ENCODE measurements at places on chromosomes 2 and 18.

GRCh38 chr18:8011361-8011760, 444.2 kb downstream of the PTPRM start:
- no peak for DNase-seq

DNA sequence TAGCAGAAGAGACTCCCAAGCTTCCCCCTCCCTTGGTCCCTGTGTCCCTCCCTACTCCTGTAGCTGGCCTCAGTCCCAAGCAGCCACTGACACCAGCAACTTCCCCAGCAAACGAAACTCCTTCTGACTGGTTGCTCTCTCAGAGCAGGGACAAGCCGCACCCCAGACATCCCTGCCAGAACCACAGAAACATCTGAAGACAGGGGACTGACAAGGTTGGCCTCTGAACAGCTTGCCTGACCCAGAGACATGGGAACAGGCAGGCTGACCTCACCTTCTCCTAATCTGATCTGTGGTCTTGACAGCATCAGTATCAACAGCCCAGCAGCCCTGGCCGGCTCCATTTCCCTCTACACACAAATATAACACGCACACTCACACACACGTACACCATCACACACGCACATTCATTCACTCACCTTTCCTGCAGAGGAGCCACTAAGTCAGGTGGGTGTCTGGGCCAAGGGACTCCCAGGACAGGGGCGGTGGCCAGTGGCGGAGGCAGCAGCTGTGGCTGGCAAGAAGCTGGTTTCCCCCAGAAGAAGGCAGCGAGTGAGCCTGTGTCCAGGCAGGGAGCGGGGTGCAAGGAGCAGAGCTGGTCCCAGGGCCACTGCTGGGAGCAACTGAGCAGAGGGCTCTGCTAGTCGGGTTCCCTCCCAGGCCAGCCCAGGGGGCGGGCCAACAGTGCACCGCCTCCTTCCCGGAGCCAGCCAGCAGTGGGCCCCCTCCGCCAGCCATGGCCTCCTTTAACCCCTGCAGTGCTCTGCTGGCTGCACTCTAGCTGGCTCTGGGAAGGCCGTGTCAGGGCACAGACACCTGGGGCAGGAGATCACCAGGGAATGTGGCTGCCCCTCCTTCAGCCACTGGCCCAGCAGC, 59.1 kb downstream of the TNS1 start:
- peak; percentile 70 for DNase-seq

DNA sequence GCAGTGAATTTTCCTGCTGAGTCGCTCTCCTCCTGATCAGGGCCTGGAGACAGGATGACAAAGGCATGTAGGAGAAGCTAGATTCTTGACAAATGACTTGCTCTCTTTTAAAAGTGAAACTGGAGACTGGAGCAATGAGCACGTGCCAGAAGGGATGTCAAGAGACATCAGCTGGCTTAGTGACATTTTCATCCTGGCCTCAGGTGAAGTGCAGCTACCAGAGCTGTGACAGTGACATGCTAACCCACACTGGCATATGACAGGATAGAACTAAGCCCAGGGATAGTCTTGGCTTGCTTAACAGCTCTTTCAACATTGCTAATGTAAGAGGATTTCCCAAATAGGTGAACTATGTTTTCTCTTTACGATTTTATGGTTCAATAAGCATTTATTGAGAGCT, 757.5 kb upstream of the DDX18 start:
- DNase-seq: no peak

DNA sequence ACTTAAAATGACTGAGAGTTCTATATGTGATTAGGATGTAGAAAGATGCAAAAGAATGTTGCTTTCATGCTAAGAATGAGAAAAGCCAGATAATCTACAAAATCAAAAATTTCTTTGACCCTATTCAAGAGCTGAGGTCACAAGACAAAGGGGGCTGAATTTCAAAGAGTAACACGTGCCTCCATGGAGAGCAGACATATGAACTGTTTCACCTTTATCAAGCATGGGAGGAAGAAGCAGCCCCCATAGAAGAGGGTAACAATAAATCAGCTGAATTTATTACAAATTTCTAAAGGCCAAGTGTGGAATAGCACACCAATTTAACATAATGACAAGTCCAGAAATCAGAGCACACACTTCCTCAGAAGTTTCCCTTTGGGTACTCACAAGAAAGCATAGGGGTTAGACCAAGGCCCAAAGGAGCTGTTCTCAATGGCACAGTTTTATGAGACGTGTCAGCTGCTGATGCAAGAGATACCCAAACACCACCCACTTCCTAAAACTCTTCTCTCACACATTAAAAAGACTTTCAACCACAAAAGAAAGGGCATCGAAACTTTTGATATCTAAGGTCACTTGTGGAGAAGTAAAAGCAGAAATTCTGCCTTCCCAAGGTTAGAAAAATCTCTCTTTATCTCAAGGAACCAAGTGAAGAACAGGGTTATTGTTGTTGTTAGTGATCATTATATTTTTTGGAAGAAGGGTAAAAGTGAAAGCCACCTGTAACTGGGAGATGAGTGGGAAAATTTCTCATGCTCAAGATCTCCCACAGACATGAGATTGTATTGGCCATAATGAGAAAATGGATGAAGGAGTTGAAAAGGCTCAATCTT, 950.1 kb downstream of the TRIB2 start:
- no peak for DNase-seq

DNA sequence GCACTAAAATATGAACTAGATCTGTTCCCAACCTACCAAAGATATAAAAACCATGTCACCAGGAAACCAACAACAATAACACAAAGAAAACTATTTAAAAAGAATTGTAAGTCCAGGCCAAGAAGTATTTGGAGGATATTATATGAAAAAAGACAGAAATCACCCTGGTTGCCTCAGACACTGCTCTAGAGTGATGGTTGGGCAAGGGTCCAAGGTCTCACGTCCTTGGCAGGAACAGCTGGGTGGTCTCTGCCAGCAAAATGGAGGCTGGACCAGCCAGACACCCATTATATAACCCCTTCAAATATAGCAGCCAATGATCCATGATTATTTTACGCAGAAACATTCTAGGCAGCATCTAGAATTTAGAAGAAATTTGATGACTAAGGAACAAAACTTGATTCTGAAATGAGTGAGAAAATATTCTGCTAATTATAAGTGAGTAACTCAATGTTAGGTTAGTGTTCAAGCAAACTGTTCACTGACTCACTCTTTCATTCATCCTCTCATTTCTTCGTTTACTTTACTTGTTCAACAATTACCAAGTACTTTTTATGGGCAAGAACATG, 35.4 kb downstream of the MRPL35 start:
- DNase-seq: no peak

DNA sequence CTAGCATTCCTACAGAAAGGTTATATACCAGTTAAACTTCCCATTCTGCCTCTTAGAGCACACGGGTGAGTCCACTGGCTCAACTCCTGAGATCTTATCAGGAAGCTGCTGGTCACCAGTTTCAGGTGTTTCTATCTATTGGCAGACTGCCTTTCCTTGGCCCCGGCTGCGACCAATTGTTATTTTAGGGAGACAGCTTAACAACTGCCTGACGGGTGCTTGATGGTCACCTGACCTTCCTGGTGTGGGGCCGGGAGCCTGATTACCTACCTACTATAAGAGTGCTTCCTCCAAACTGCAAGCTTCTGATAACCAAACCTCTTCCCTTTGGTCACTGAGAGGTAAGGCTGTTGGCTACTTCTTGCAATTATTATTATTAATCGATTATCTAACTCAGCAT, 122.1 kb upstream of the XIRP2 start:
- DNase-seq: no peak

DNA sequence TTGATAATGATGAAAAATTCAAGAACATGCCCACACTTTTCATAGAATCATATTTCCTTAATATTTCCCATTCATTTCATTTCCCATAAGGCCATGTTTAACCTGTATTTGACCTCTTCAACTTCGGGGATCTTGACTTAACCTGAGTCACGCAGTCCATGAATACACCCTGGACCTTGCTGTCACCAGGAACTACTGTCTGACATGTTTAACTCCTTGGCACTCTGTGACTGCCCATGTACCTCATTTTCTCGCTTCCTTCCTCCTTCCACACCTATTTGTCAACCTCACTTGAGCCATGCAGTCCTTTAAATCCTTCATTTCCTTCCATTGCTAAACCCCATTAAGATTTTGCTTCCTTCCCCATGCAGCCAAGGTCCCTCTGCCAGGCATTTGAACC, 16.3 kb downstream of the ABCB11 start:
- no peak for DNase-seq

DNA sequence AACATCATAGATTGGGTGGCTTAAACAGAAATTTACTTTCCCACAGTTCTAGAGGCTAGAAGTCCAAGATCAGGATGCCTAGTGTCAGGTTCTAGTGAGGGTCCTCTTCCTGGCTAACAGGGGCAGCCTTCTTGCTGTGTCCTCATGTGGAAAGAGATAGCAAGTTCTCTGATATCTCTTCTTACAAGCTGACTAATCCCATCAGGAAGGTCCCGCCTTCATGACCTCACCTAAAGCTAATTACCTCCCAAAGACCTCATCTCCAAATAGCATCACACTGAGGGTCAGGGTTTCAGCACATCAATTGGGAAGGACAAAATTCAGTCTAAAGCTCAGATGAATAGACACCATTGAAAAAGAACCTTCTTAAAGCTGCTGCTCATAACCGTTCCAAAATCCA, 22.9 kb downstream of the ACVR1 start:
- DNase-seq: no peak

DNA sequence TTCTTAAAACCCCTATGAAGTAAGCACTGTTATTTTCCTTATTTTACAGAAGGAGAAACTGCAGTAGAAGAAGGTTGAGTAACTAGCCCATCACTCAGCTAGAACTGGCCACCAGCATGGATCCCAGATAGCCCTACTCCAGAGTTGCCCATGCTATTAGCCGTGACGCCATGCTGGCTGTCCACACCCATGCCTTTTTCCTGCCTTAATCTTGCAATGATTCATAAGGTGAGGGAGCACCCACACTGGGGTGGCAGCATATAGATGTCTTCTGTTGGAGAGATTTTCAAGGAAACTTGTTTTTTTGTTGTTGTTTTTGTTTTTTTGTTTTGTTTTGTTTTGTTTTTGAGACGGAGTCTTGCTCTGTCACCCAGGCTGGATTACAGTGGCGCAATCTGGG, 204.1 kb upstream of the HAAO start:
- DNase-seq: no peak

DNA sequence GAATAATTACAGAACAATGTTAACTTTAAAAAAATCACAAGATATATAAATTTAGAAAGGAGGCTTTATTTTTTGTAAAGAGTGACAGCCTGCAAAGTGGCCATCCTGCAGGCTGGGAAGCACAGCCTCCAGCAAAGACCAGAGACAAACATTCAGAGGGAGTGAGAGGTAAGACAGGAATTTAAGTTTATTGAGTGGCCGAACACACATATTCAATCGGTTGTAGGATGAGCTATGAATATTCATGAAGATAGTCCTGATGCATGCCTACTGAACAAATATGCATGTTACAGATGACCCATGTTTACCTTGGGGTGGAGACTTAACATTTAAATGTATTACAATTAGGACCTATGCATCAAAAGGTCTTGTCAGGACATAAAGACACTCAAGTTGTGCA, 33.4 kb upstream of the HNRNPA3 start:
- DNase-seq: no peak

DNA sequence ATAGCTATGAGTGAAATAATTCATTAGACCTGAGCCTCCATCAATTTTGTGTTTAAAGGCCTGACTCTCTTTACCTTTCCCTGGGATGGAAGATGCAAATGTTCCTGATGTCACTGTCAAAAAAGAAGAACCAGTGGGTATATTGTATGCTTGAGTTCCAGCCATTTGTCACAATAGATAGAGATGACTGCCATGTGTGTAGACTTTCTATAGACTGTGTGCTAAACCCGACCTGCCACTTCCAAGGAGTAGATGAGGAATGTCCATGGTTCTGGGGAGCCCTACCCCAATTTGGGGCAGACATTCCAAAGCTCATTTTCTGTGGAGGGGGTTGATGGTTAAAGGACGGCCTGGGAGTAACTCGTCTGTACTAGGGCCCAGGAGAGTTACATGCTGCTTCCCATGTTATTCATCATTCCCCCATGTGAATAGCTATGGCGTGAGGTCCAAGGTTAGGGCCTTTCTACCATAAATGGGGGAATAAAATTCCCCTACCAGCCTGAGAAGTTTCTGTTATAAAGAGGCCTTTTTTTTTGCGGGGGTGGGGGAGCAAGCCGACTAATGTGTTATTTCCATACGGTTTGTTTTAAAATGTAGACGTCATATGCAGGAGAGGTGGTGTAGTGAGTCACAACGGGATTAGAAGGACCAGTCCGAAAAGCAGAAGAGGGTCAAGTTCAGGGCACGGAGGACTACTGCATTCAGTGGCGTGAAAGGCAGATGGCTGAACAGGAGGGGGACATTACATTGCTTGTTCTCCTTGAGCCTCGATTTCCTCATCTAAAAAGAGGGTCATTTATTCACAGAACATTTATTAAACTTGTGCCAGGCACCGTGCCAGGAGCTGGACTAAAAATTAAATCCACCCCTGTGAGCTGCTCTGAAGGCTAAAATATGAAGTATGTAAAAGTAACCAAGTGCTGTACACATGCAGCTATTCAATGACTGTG, 24.0 kb downstream of the IL1B start:
- no peak for DNase-seq

- peak; percentile 59 for DNase-seq
These were observed 25.4 kb upstream of the OTOF start for GRCh38 chr2:26503231-26503880.

DNA sequence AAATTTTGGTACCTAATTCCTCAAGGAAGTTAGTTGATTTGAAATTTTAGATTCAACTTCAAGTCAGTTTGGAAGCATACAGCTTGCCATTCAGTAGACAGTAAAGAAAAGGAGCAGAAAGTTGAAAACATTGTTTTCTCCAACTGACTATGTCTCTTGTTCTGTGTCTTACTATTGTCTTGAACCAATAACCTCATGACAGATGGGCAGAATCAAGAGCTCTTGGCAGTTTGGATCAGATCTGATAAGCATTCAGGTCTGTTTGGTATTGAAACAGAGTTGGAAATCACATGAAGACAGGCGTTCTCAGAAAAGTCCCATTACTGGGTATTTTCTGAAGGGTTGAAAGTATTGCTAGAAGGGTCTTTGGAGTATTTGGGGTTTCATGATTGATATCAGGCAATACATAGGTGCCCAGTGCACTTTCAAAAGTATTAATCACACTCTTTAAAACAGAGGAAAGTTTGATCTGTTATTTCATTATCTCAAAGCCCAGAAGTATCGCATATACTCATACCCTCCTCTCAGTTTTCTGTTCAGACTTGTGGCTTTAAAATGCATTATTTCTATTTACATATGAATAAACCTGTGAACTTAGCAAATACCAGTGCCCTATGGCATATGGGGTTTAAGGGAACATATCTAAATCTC, 428.4 kb upstream of the ZEB2 start:
- DNase-seq: no peak

GRCh38 chr2:66426244-66427111, 8.4 kb upstream of the MEIS1 start:
- DNase-seq: no peak

- no peak for DNase-seq
These were observed 24.9 kb downstream of the PECR start for GRCh38 chr2:216056739-216057138.

- DNase-seq: no peak
These were observed 586 bp downstream of the STK16 start for GRCh38 chr2:219245899-219246230.

Data from PC-9 (cell line).